ENCODE measurements at places on chromosomes 5 and 9.

DNA sequence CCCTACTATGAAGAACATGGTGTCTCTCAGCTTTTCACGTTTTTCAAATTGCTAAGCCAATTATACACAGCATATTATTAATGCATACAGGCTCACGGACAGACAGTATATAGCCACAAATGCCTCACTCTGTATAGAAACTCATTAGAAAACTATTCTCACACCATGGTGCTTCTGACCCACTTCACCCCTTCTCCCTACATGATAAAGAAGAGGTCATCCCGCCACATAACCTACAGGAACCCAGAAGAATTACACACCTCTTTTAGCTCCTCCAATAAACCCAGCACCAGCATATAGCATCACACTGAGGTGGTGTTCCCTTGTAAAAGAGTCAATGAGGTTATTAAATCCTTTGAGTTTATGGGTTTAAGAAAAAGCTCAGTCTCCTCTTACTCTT, 5.6 kb downstream of the TLE1 start:
- no peak for DNase-seq

DNA sequence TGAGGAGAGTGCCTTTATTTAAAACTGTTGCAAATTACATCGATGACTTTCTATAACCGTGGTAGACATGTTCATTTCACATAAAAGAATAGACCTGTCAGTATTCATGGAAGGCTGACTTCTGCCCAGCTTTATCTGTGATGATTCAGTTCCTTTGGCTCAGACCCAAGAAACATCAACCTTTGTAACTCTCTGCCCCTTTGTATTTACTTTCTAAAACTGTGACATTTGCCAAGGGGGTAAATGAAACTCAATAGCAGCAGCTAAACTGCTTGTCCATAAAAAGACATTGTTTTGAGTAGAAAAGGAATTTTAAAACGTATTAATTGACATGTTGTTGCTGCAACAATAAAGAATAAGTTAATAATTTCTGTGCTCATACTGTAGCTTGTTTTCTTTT, 137.8 kb upstream of the ANKH start:
- DNase-seq, result no peak

DNA sequence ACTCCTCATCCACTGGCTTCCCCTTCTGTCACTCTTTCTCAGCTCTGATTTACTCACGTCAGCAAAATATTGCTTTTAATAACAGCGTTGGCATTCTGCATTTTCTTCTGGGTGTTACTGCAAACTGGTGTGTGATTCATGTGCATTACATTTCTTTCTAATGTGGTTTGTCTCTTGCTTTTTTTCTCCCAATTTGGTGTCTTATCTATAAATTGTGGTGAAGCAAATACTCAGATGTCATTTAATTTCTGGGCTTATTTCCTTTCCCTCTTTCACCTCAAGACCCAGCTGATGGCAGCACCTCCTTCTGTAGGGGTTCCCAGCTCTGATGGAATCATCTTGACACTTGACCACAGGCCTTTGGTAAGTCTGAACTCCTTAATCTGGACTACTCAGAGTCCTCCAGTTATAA, 180.7 kb upstream of the ZNF618 start:
- DNase-seq, result no peak

- DNase-seq, result no peak
These were observed 8.1 kb downstream of the CD180 start for GRCh38 chr5:67188274-67189078.

GRCh38 chr9:114285166-114285867, 37.6 kb upstream of the ORM1 start:
- peak; percentile 48 for DNase-seq

DNA sequence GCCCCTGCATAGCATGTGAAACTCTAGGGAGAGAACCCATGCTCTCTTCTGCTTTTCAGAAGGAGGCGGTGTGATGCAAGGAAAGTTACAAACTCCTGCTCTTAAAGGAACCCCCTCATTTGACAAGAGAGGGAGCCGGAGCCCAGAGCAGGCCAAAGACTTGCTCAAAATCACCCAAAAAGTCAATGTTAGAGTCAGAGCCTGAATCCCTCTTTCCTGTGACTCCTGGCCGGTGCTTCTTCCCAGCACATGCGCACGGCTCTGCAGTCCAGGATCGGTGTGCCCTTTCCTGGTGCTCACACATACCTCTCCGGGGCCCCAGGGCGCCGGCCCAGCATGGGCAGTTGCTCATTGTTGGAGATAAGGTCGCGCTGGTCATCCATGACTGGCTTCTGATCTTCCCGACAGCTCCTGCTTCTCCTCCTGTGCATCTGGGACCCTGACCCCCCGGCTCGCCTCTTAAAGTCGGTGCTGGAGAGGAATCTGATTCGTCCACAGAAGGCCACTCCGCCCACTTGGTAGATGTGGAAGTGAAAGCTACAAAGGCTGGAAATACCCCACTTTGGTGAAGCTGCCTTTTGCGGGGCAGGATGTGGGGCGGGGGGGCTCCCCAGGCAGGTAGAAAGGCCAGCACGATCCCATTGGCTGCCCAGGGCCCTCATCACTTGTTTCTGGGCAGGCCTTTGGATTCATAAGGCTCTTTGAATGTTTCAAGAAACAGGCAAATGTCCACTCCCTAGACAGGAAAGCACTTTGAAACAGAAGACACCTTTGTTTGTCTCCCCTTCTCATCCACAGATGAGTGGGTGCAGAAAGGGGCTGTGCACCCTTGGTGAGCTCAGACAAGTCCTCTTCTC, at the start of gene CD74:
TSS of gene CD74 (minus strand) at position 592 of the 857 bp plus-strand sequence. CDS start at position 431, 161 bp downstream.
- DNase-seq, result peak; percentile 67

- DNase-seq, result no peak
These were observed 170.9 kb upstream of the STK32A start for GRCh38 chr5:147063943-147064342.

DNA sequence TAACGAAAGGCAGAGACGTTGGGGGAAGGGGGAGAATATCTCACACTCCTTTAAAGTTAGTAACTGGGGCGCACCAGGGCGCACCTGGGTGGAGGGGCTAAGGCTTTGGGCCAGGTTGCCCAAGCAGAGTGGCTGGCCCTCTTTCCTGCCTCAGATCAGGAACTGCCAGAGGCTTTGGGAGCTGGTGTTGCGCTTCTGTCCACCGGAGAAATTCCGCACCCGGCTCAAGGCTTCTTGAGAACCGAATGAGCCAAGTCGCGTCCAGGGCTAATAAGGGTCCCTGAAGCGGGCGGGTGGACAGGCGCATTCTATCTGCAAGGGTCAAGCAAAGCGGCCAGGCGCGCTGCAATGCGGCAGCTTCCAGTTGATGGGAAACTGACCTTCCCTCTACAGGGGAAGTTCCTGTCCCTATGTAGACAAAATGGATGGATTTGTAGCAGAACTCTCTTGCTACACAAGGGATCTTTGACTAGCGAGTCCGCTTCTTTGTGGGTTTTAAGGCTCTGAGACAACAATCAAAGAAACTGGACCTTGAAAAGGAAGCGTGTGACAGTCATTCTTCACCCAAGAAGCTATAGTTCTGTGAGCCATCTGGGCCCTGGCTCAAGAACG, 5.5 kb downstream of the PAX5 start:
- peak; percentile 40 for DNase-seq

- DNase-seq, result peak; percentile 50
These were observed 138.7 kb upstream of the EFNA5 start for GRCh38 chr5:107809201-107810034.

DNA sequence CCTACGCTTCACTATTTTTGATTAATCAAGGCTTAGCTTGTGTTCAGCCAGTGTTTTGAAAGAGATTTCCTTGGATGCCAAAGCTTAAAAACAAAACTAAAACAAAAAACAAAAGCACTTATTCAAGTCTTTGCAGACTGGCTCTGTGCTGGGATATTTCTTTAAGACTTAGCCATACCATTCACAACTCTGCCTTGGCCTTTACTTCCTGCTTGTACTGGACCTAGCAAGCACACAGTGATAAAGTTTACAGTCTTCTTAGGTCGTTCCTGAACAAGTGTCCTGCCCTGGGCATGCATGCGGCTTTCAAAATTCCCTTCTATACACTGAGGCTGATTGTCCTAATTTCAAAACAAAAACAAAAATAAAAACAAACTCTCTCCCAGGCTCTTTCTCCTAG, 20.7 kb downstream of the FBXL17 start:
- DNase-seq, result no peak

- DNase-seq, result no peak
These were observed 16.8 kb downstream of the GNAQ start for GRCh38 chr9:78014776-78015175.

DNA sequence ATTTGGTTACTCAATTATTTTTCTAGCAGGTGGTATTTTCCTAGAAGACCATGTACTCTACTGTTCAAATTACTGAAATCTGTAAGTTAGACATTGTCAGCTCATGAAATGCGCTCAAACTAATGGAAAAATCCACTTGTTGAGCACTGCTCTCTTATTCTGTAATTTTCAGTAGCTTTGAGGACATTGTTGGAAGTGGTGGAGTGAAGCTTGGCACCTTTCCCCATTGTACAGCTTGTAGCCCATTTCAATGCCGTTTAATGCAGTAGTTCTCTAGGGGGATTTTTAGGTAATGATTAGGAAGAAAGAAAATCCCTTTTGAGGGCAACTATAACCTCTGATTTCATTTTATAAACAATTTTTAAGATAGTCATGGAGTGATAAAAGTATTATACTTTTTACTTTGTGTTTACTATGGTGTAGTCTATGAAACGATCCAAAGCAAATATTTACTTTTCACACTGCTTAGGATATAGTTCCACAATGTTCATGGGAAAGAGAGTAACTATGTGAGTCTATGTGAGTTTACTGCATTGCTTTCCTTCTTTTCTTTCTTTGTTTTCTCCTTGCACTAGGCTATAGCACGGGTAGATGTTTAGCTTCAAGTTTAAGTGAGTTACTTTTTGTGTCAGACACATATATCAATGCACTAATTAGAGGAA, 165.8 kb upstream of the ANKH start:
- no peak for DNase-seq

DNA sequence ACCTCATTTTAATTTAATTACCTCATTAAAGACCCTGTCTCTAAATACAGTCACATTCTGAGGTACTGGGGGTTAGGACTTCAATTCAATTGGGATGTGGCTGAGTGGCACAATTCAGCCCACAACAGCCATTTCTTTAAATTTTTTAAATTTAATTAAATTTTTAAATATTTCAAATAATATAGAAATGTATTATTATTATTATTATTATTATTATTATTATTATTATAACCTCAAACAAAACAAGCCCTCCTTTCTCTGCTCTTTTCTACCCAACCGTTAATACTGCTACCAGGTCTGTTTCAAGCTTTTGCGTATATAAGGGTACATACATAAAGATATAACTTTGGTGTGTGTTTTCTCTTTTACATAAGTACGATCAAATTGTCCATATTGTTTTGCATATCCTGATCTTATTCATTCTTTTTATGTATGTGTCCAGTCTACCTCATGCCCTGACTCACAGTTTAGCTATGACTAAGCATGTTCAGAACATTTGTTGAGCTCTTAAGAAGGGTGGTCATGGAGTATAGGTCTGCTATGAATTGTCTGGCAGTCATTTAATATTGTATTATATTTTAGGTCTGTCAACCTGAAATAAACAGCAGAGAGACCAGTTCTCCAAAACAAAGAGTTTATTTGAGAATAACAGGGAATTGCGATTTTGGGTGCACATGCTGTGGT, 16.1 kb upstream of the RAB14 start:
- no peak for DNase-seq

DNA sequence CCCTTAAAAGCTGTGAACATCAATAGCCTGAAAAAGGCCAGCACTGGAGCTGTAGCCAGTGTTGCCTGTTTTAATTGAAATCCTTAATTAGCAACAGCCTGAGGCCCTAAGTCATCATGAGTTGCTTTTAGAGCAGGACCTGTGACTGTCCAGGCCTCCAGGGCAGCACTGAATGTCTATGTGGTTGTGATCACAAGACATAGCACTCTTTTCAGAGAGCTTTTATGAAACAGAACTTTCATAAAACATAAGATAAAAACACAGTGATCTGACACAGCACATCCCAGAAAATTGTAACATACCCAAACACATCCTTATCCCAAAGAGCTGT, 85.5 kb upstream of the MYO10 start:
- peak; percentile 25 for DNase-seq

GRCh38 chr9:105890046-105890822, 195.9 kb downstream of the TMEM38B start:
- DNase-seq, result no peak

Data from neural progenitor cell (in vitro differentiated cells).